Activated T-cell treated with anti-CD3 and anti-CD28 coated beads, Interleukin-2, amount 50 U/mL, for 72 hours (primary cell): ENCODE measurements at places on chromosomes 3 and 15. TPM values are rescaled to one million over a fixed set of nuclear protein-coding genes. Genes with fewer than 3 reads are reported as not detected.

DNA sequence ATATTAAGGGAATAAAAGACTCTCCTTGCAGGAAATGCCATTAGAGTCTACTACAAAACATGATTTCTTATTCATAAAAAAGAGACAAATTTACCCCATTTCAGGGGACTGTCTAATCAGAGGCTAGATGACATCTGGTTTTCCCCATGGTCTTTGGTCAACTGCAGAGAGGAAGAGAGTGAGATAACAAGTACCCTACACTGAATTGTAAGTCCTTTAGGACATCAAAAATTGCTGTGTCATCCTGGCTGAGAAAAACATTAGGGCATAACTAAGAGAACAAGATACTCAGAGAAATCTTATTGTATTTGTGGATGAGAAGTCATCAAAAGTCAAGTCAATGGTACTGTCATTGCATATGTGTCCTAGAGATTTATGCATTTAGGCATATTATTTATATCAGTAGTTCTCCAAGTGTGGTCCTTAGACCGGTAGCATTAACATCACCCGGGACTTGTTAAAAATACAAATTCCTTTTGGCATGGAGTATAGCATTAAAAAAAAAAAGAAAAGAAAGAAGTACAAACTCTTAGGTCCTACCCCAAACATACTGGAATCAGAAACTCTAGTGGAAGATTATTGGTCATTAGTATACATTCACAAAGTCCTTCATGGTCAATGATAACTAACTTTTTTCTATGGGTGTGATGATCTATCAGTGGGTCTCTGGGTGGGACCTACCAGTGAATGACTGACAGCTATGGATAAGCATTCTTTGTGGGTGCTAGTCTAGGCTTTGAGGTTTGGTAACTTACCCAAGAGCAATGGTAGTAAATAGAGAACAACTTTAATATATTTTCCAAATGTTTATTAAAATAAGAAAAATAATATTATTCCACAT lies 29.0 kb upstream of the TBC1D5 start:
- no peak for DNase-seq

DNA sequence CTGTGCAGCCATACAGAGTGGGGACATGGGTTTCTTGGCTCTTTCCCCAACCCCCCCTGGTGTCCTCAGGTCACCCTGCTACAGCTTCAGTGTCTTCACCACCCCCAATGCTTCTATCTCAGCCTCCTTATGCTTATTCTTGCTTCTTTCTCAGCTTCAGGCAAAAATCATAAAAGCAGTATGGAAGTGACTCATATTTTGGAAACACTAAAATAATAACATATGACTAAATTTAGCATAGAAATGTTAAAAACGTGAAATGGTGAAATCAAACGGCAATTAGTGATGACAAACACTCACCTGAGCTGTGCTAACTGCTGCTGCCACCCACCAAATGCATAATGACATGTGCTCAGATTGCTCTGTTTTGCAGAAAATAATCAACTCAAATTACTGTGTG lies 475.2 kb upstream of the EPHA3 start:
- DNase-seq: no peak

Gene REC114
- not detected for total RNA-seq

- peak; percentile 34 for DNase-seq
These were observed 237.7 kb downstream of the SLCO3A1 start for GRCh38 chr15:92091155-92091734.

- DNase-seq: no peak
These were observed 230 bp downstream of the SHF start for GRCh38 chr15:45187578-45187893.

DNA sequence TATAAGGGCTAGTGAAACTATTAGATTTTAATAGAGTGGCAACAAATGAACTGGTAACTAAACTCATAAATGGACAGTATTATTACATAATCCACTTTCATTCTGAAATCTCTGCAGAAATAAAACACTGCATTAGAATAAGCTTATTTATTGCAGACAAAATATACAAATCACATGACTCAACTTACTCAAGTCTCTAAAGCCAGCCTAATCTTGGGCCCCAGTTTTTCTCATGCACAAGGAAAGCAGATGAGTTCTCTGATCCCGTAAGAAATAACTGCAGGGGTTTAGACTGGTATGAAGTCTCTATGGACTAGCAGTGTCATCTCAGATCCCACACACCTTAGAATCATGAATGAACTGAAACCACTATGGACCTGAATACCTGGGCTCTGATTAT lies 5.8 kb downstream of the DLG1 start:
- DNase-seq: no peak

GRCh38 chr3:52827441-52827840 lies 3.0 kb downstream of the ITIH4 start:
- DNase-seq: no peak

Gene CCR4
- total RNA-seq: 56.3 TPM

Gene COMMD4
- 50.6 TPM for total RNA-seq

DNA sequence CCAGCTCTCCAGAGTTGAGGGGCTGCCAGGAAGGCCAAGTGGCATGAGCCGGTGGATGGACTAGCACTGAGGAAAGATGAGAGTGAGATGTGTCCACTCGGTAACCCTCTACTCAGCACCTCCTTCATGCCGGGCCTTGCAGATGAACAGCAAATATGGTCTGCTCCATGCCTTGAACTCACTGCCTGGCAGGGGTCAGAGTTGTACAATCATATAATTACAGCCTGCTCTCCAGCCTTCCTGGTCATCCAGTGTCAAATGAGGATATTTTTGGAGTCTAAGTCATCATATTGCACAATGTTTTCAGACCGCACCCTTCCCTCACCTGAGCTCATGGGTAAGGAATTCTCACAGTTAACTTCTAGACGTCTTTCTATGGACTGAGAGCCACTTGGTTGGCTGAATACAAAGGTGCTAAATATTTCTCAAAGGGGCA lies 4.9 kb downstream of the MGLL start:
- DNase-seq: no peak

DNA sequence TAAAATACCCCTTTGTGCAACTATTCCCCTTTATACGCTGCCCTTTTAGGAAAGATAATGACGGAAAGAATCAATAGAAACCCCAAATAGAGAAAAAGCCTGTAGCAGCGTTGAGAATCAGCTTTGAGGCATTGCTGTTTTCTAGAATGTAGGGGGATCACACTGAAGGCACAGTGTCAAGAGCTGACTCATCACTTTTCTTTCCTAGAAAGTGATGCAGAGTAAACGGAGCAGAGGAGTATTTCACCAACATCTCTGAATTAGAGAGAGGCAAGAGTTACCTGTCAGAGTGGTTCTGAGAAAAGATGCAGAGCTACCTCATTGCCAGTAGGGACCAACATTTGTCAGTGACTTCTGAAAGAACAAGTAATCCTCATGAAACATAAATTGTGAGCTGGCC lies 269.8 kb upstream of the TMC3 start:
- DNase-seq: no peak

Gene TP63
- 2.3 TPM for total RNA-seq

Gene ITIH1
- not detected for total RNA-seq

GRCh38 chr3:43786102-43786501 lies 95.4 kb downstream of the ABHD5 start:
- no peak for DNase-seq

DNA sequence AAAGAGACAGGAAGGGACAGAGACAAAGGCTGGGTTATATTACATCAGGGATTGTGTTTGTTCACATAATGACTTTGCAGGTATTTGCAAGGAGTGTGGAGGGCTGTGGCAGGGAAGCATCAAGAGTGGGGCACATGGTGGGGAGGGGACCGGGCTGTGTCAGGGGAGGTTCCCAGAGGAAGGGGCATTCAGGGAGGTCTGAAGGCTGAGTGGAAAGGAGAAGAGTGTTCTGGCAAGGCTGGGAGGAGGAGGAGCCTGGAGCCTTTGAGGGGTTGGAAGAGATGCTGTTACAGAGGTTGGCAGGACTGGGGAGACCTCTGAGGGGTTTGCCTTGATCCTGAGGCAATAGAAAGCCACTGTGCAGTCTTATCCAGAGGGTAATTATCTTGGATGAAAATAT lies 49.4 kb downstream of the EXOG start:
- no peak for DNase-seq

DNA sequence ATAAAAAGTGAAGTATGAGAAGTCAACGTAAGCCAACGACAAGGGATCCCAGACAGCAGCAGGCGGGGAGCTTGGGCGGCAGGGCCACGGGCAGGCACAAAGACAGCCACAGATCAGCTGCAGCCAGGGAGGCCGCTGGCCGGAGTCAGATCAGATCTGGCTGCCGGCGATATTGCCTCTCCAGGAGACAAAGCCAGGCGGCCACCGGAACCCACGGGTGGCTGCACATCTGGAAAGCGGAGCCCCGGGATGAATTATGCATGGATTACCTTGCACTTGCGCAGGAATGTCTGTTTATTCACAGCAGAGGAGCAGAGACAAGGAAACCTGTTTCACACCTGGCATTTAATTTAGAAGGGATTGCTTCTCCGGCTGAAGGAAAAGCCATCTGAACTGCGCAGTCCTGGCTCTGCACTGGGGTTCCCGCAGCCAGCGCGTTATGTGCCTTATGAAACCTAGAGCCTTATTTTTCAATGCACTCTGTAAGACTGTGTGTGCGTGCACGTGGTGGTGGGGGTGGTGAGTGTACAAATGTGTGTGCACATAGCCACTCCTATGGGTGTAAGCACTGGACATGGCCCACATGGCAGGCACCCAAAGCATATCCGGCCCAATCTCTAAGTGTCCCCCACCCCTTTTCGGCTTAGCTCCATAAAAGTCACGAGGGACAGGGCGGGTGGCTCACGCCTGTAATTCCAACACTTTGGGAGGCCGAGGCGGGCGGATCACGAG lies 427.8 kb upstream of the MCTP2 start:
- no peak for DNase-seq

Gene CHRD
- 0.19 TPM for total RNA-seq

GRCh38 chr15:44482090-44482489 lies 54.7 kb downstream of the CTDSPL2 start:
- DNase-seq: no peak

Gene PEX11A
- 7.3 TPM for total RNA-seq

DNA sequence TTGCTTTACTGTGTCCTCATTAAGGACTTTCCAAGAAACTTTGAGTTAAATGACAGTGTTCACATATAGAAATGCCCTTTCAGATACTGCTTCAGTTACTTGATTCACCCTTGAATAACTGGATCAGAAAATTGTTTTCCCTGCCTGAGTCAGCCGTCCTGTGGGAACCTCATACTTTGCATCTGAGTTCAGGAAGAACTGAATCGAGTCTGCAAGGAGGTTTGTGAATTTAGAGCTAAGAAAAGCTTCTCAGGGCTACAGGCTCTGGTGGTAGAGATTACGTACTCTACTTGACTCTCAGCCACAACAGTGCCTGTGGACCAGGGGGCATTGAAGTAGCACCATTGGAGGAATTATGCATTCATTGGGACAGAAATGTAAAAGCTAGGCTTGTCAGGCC lies 252.4 kb upstream of the C2CD4B start:
- DNase-seq: no peak

- DNase-seq: peak; percentile 54
These were observed 195.4 kb upstream of the LPP start for GRCh38 chr3:187958432-187959003.

Gene CD86
- total RNA-seq: 2.4 TPM

DNA sequence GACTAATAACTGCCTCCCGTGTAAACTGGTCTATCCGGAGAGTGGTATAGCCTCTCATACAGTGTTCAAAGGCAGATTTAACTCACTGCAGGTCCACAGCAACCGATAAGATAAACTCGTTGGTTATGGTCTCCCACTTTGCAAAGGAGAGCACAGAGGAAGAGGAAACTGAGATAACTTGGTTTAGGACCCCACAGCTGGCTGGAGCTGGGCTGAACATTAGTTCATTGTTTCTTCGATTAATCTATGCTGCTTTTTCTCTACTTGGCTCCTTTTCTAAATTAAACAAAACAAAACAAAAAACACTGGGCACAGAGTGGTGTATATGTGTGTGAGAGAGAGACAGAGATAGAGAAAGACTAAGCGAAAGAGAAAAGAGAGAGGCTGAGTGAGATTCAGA lies 5.0 kb upstream of the DLG1 start:
- no peak for DNase-seq

DNA sequence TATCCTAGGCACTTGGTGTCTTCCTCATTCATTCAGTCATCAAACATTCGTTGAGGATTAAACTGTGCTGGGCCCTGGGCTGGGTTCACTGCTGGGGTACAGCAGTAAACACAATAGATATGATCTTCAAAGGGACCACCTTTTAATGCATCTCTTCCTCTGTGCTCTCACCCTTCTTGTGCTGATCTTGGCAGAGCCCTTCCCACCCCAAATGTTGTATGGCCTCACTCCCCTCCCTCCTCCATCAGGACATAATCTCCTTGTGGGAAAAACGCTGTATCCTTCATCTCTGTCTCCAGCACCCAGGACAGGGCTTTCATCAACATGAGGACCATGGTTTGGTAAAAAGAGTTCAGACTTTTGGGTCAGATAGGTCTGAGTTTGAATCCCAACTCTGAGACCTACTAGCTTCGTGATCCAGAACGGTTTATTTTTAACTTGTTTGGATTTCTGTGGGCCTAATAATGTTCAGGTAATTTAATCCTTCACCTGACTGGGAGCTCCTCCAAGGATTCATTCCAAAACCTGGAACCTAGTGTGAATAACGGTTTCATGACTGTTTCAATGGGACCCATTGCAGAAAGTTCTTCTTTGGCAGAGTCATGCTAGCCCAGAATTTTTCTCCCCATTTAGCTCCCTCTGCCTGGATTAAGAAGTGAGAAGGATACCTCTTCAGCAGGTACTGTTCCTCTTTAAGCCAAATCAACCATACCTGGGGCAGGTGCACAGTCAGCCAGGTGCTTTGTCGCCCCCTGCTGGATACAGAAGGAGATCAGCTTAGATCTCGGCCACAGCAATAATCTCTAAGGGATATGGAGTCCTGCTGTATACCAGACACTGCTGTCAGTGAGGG lies 5.2 kb upstream of the WNT7A start:
- peak; percentile 71 for DNase-seq

Gene P2RY14
- total RNA-seq: 0.34 TPM

Gene SORD
- total RNA-seq: 10.0 TPM

Gene CISH
- total RNA-seq: 271 TPM

GRCh38 chr15:59622289-59622688 lies 10.7 kb downstream of the GCNT3 start:
- DNase-seq: peak; percentile 72

DNA sequence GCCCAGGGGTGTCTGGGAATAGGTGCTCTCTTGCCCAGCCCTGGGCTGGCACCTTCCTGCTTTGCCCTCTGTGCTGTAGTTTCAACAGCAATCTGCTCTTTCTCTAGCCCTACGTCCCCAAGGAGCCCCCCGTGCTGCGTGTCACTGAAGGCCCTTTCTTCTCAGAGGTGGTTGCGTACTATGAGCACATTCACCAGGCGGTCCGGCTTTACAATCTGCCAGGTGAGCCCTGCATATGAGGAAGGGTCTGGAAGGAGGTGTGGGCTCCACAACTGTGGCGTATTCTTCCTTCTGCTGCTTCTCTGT lies 9.6 kb downstream of the MAN2A2 start:
- no peak for DNase-seq

DNA sequence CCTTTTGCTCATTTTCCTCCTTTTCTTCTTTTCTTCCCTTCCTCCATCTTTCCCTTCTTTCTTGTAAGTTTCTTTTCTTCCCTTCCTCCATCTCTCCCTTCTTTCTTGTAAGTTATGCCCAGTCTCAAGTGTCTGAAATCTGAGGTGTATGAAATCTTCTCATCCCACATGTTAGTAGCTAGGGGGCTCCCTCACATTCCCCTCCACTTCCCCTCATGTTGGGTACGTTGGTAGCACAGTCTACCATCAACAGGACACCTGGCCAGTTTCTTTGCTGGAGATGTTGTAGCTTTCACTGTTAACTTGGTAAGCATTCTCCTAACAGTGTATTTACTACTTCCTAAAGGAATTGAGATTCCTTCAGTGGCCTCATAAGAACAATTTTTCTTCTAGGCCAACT lies 133.9 kb downstream of the ALDH1A2 start:
- DNase-seq: no peak

Gene COL6A6
- total RNA-seq: not detected
